HL-60 (cell line): ENCODE measurements at places on chromosomes 6 and 20.

DNA sequence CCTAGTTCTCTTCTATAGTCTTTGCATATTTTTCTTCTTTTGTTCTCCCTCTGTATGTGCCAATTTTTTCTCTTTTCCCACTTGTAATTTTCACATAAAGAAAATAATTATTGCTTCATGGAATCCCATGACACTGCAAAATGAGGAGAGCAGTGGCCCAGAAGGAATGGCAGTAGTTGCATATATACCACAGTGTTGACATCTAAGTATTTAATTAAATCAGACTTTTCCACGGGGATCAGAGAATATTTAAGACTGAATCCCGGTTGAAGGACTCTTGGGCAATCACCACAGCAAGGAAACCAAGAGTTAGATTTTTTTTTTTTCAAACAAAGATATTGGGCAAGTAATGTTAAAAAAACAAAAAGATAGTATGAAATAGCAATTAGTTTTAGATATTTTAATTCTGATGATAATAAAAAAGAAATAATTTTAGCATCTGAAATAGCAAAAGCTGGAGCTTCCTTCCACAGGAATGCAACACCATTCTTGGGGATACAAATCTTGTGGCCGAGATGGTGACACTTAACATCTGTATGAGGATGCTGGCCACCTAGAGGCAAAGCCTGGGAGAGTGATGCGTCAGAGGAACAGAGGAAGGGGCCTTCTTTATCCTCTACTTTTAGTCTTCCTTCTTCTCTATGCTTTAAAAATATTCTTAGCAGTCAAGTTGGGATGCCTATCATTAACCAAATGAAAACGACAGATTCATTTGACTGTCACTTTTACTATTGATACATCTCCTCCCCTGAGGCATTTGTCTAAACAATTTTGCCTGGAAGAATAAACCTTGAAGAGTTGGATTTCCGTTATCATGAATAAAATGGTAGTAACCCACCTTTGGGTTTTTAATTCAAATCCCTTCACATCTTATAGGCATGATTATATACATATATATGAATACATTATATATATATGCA, 356.2 kb downstream of the GJA1 start:
- no peak for DNase-seq

DNA sequence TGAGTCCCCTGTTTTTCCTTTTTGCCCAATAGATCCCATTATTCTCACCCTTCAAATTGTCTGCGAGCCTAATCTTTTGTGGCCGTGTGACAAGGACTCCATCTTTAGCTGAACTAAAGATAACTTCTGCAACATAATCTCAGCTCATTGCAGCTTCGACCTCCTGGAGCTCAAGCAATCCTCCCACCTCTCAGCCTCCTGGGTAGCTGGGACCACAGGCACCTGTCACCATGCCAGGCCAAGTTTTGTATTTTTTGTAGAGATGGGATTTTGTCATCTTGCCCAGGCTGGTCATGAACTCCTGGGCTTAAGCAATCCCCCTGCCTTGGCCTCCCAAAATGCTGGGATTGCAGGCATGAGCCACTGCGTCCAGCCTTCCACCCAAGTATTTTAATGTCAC, 161.0 kb downstream of the GJA1 start:
- DNase-seq: no peak

DNA sequence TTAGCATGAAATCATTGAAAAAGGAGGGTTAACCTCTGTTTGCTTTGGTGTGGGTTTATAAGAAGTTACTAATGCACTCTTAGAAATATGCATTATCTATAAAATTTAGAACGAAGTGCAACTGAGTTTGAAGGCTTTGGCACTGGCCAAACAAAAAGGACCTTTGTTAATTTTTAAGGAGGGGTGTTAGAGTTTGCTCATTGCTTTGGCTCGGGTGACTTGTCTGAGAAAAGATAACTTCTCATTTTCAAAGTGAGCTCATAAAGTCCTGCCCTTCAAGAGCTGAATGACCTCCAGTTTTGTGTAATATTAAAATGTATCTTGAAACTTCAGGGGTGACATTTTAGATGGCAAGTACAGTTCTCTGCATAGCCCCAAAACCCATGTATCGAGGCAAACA, 25.9 kb downstream of the NEDD9 start:
- no peak for DNase-seq

DNA sequence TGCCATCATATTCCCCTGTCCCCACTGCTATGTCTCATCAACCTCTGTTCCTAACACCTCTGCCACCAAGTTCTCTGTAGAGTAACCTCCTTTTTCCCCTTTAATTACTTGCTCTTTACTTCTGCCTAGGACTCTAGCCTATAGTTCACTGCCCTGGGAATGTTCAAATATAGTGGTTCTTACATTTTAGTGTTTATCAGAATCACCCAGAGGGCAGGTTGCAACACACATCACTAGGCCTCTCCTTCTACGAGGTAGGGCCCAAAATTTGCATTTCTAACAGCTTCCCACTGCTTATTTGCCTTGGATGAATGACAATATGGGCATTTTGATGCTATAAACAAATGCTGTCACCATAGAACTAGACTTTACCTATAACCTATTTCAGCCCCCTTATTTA, 23.1 kb upstream of the C6orf141 start:
- no peak for DNase-seq

DNA sequence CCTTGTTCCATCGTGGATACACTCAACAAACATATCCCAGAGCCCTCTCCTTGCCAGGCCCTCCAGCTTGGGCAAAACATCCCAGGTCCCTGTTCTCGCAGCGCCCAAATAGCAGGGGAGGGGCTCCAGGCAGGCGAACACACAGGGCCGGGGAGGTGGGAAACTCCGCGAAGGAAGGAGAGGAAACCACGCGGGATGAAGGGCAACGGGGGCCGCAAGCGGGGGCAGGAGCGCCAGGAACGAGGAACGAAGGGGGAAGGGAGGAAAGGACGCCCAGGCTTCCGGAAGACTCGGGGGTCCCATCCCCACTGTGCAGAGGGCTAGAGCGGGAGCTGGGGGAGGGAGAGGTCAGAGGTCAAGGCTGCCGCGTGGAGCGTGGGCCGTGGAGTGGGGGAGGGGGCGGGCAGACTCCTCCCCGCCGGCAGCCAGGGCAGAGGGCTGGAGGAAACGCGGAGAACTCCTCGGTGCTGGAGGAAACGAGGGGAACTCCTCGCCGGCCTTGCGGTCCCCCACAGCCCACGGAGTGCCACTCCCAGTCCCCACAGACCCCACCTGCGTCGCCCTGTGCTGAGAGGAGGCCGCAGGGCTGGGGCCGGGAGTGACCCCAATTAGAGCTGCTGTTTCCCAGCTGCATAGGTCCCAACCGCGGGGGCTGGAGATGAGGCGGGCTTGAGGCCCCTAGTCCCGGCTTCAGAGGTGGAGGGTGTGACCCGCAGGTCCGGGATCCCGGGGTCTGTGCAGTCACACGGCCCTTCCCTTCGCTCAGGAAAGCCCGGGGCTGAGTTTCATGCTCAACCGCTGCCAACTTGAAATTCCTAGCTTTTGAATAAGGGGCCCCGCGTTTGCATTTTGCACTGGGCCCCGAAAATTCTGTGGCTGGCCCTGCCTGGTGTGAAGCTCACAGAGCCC, 1.2 kb upstream of the RBM38 start:
- DNase-seq: no peak

GRCh38 chr6:105561486-105561885, 158.6 kb upstream of the PREP start:
- DNase-seq: no peak

DNA sequence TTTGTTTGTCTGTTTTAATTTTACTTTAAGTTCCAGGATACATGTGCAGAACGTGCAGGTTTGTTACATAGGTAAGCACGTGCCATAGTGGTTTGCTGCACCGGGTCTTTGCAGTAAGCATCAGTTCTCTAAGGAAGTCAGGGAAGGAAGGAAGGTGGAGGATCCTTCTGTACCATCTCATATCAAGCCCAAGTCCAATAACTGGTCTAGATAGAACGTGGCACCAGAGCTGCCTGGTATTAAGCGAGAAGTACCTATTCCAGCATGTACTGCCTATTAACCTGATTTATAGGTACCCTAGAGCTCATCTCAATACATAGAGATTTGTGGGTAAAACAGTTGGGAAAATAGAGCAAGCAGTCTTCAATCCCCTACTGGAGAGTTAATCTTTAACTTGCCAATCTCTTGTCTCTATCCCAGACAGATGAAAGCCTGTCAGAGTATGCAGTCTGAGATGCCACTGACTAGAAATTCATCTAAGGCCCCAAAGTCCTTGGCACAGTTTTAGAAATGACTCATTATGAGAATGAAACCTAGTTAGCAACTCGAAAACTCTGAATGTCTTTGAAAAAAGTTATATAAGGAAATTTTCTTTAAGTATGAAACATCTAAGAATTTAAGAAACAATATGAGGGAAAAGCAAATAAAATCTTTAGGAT, 144.9 kb downstream of the TFAP2A start:
- DNase-seq: no peak

DNA sequence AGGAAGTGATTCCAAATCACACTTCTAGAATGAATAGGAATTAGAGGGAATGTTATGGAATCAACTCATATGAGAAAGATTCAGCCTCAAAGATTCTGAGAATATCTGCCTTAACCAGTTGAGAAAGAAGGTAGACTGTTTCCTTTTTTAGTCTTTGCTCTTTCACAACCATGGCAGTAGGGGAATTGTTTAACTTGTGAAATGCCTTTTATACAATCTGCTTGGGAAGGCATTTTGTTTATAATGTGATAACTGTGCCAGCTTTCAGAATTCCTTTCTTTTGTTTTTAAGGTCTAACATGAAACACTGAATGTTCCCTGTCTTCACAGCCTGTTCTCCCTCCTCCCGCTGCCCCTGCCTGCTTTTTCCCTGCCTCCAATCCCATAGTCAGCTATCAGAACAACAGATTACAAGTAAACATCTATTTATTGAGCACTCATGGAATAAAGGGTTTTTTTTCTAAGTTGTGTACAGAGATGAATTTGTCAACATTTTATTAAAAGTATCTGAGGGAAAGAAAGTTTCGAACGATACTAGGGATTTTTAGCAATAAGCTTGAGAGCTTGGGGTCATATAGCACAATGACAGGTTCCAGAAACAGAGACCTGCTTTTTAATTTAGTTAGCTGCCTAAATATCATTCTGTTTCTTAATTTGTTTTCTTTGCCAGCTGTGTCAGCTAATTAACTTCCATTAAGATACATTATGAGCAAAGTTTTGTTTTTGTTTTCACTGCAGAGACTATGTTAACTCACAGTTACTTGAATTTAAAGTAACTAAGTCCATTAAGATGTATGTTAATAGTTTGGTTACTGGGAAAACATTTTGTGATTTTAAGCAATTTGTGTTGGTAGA, 28.3 kb upstream of the FBXO30 start:
- no peak for DNase-seq

DNA sequence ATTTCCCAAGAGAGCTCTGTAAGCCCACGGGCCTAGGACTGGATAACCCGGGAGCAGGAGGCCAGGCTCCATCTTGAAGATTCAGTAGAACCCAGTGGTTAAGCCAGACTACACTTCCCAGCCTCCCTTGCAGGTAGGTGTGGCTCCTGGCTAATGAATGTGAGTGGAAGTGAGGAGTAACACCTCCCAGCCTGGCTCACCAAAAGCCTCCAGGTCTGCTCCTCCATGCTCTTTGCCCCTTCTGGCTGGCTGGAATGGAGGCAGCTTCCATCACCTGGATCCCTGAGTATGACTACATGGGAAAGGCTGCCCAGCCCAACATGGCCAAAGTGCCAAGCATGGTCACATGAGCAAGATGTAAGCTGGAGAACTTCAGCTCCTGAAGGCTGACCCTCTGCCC, 9.7 kb downstream of the LRRN4 start:
- no peak for DNase-seq

- no peak for DNase-seq
Observed at GRCh38 chr6:163416557-163417253, 2.2 kb downstream of the QKI start.

DNA sequence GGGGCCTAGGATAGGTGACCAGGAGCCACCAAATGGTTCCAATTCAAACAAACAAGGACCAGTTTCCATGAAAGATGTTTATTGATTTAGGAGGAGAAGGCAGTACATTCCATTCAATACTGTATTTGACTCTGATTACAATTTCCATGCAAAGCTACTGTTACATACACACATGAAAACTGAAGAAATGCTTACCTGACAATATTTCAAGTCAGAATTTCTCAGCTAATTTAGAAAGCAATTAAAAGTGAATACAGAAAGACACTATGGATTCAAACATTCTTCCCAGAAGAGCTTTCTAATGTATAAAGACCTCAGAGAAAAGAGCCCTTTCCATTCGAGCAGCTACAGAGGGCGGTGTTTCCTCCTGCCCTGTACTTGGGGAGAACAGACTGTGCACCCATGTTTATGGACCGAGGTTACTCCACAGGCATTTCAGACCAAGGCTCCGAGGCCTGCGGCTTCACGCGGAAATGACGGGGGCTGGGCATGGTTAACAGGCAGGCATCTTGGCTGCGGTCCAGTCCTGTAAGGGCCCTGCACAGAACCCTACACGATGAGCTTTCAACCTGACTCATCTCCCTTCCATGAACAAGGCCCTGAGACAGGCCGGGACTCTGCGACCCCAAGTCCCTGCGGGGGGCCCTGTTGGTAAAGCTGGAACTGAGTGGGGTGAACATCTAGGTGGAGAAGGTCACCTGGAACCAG, 25.7 kb upstream of the TCFL5 start:
- DNase-seq: peak; percentile 94
